ENCODE measurements at places on chromosomes 1 and 21. TPM values are rescaled to one million over a fixed set of nuclear protein-coding genes. Genes with fewer than 3 reads are reported as not detected.
A peak's percentile ranks its signal among the peaks of the same experiment; 100 is the strongest.

DNA sequence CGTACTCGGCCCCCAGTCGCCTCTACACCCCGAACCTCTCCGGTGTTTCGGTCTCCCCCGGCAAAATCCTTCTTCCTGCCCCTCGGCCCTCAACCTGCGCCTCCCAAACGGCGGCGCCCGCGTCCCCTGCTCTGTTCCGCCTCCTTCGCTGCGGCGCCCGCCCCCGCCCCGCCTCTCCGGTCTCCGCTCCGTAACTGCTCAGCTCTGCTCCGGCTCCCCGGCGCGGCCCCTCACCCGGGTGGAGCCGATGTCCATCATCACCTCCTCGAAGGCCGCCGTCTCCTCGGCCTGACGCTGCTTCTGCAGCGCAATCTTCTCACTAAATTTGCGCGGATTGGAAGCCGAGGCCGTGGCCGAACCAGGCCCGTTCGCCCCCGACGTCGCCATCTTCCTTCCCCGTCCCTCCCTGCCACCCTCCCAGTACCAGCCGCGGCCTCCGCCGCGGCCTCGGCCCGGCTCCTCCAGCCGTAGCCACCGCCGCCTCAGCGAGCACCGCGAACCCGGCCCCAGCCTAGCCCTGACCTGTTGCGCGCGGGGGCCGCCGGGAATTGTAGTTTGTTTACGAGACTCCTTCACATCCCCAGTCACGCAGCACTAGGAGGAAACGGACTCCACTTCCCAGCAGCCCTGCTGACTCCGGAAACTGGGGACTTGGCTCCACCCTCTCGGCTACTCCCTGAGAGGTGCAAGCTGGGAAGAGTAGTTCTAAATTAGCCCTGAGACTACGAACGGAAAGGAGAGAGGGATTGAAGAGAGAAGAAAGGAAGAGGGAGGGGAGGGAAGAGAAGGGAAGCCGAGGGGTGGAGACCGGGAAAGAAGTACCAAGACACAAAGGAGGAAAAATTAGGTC, at the start of gene CRTC2:
TSS of gene CRTC2 (minus strand) at position 502 of the 850 bp plus-strand sequence. CDS start at position 387, 115 bp downstream.
- H3K36me3 ChIP-seq, result peaks cover 5% of the 10 kb centered on the region
- peak; percentile 99 for DNase-seq
- peak within 1 kb of the TSS; percentile 80 for H3K4me3 ChIP-seq
- H3K27me3 ChIP-seq, result no peaks in the 10 kb centered on the region
- peak within 1 kb of the TSS; percentile 93 for H3K27ac ChIP-seq
- peaks cover 16% of the 10 kb centered on the region for H3K4me1 ChIP-seq

- no peaks in the 10 kb centered on the region for H3K36me3 ChIP-seq
- no peak overlapping the region for H3K4me3 ChIP-seq
- H3K4me1 ChIP-seq, result no peaks in the 10 kb centered on the region
- no peaks in the 10 kb centered on the region for H3K27me3 ChIP-seq
- H3K27ac ChIP-seq, result no peak overlapping the region
Measured at GRCh38 chr1:229953736-229954326, 113.2 kb upstream of the GALNT2 start.

- peaks cover 3% of the 10 kb centered on the region for H3K4me1 ChIP-seq
- DNase-seq, result no peak
- no peak overlapping the region for H3K27ac ChIP-seq
- no peak overlapping the region for H3K4me3 ChIP-seq
Measured at GRCh38 chr1:43786960-43787359, 79.6 kb downstream of the ST3GAL3 start.

DNA sequence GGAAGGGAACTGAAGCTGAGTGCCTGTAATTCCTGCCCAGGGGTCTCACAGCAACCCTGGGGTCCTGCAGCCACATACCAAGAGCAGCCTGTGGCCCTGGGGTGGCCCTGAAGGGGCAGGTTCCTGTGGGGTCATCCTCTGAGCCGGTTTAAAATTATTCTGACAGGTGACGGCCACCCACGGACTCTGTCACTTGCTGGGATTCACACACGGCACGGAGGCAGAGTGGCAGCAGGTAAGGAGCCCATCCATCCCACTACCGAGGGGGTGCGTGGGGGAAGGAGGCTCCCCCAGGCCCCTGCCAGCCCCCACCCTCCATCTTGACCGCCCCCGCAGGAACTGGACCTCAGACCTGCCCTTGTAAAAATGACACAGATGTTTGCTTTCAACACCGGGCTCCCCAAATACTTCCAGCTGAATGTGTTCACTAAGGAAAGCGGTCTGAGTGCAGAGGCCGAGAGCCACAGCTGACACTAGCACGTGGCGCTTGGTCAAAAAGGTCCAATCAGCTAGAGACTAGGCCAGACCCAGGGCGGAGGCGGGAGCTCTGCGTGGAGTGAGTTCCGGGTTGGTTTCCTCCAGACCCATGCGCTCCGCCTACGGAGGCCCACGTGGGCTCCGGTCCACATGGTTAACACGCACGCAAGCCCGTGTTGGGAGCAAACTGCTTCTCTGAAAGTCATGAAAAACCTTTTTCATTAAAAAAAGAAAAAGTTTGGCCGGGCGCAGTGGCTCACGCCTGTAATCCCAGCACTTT, 10.0 kb downstream of the YBEY start:
- H3K27me3 ChIP-seq, result peaks cover 3% of the 10 kb centered on the region
- peaks cover 22% of the 10 kb centered on the region for H3K4me1 ChIP-seq
- H3K27ac ChIP-seq, result peak overlapping the region; percentile 77
- no peaks in the 10 kb centered on the region for H3K36me3 ChIP-seq
- peak; percentile 88 for DNase-seq

- no peak for DNase-seq
- H3K27ac ChIP-seq, result no peak overlapping the region
- H3K4me3 ChIP-seq, result no peak overlapping the region
- no peaks in the 10 kb centered on the region for H3K27me3 ChIP-seq
- H3K36me3 ChIP-seq, result no peaks in the 10 kb centered on the region
Measured at GRCh38 chr1:36968730-36969129, 65.6 kb downstream of the GRIK3 start.

- no peak within 1 kb of the TSS for H3K27ac ChIP-seq
- peaks cover 45% of the 10 kb centered on the region for H3K27me3 ChIP-seq
- no peaks in the 10 kb centered on the region for H3K36me3 ChIP-seq
- DNase-seq, result no peak
- H3K4me3 ChIP-seq, result no peak within 1 kb of the TSS
- H3K4me1 ChIP-seq, result peaks cover 7% of the 10 kb centered on the region
Measured at GRCh38 chr1:179591592-179592580, at the start of gene TDRD5. Gene TDRD5, plus strand, starts transcription at chr1:179591832. Its CDS starts 784 bp downstream, at chr1:179592616.

S100PBP gene
- total RNA-seq, result 11.7 TPM

NEGR1 gene
- 14.2 TPM for total RNA-seq

DNA sequence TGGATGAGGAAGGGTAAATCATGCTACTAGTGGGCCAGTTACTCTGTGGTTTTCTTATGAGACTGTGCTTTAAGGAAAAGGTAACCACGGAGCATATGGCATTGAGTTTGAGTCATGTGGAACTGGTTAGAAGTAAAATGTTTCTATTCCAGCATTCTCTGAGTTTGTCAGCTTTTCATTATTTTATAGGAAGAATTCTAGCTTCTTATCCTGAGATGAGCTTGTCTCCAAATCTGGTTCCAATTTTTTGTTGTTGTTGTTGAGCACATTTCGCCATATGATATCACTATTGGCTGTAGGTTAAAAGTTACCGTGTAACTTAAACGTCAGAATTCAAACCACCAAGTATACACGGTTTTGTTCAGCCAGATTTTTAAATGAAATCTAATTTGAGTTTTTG, 69.9 kb downstream of the ATF6 start:
- no peak overlapping the region for H3K4me3 ChIP-seq
- H3K4me1 ChIP-seq, result no peaks in the 10 kb centered on the region
- no peaks in the 10 kb centered on the region for H3K27me3 ChIP-seq
- no peak for DNase-seq
- no peaks in the 10 kb centered on the region for H3K36me3 ChIP-seq

DNA sequence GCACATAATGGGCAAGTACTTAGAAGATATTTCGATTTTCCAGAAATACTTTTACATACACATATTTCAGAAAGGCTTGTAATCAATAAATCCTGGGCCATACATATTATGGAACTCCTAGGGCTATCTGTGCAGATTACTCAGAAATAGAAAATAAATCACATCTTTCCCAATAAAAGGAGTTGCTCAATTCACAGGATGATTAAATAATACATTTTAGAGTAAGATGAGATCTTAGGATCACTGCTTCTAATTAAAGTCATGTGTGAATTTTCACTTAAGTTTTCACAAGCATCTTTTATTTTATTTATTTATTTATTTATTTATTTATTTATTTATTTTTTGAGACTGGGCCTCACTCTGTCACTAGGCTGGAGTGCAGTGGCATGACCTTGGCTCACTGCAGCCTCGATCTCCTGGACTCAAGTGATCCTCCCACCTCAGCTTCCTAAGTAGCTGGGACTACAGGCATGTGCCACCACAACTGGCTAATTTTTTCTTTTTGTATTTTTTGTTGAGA, 144.2 kb downstream of the HIVEP3 start:
- H3K4me3 ChIP-seq, result no peak overlapping the region
- no peak for DNase-seq
- no peak overlapping the region for H3K27ac ChIP-seq
- no peaks in the 10 kb centered on the region for H3K27me3 ChIP-seq
- H3K36me3 ChIP-seq, result no peaks in the 10 kb centered on the region

NBPF20 gene
- total RNA-seq, result 1.2 TPM

- peaks cover 22% of the 10 kb centered on the region for H3K36me3 ChIP-seq
- H3K27ac ChIP-seq, result no peak overlapping the region
- H3K4me3 ChIP-seq, result no peak overlapping the region
- DNase-seq, result no peak
Measured at GRCh38 chr1:243375596-243375995, 119.8 kb downstream of the SDCCAG8 start.

DNA sequence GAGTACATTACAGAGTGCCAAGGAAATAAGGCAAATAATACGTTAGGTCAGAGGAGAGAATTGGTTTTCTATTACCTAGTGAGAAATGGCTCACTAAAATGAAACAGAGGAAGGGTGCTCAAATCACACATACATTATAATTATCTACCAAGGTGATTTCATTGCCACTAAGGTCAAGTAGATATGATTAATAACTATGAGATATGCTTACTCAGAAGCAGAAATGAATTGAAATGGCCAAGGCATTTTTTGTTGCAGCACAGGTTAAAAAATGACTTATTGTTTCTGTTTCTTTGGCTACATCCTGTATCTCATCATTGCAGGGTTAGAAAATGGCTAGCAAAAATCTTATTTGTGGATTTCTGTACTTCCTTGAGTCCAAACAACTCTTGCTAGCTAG, 154.5 kb upstream of the GORAB start:
- H3K36me3 ChIP-seq, result no peaks in the 10 kb centered on the region
- DNase-seq, result no peak
- H3K27ac ChIP-seq, result no peak overlapping the region
- no peak overlapping the region for H3K4me3 ChIP-seq

- H3K4me1 ChIP-seq, result no peaks in the 10 kb centered on the region
- no peak overlapping the region for H3K27ac ChIP-seq
- H3K27me3 ChIP-seq, result peaks cover 11% of the 10 kb centered on the region
- H3K36me3 ChIP-seq, result no peaks in the 10 kb centered on the region
- no peak for DNase-seq
Measured at GRCh38 chr1:207444514-207445217, 9.5 kb upstream of the CR2 start.

DNA sequence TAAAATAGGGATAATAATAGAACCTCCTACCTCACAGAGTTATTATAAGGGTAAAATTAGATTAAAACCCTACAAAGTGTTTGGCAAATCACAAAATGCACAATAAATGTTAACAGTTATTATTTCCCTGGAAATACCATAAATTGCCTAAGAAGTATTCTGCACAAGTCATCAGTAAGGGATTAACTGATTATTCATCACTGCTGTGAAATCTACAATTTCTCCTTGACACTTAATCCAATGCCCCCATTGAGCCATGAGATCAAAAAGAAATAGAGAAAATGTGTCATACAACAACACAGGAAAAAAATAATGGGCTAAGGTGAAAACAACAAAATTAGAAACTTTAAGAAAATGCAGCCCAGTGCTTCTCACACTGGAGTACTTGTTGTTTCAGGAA, 6.7 kb upstream of the SEC16B start:
- no peaks in the 10 kb centered on the region for H3K4me1 ChIP-seq
- no peaks in the 10 kb centered on the region for H3K36me3 ChIP-seq
- no peaks in the 10 kb centered on the region for H3K27me3 ChIP-seq
- no peak overlapping the region for H3K27ac ChIP-seq
- no peak overlapping the region for H3K4me3 ChIP-seq

DNA sequence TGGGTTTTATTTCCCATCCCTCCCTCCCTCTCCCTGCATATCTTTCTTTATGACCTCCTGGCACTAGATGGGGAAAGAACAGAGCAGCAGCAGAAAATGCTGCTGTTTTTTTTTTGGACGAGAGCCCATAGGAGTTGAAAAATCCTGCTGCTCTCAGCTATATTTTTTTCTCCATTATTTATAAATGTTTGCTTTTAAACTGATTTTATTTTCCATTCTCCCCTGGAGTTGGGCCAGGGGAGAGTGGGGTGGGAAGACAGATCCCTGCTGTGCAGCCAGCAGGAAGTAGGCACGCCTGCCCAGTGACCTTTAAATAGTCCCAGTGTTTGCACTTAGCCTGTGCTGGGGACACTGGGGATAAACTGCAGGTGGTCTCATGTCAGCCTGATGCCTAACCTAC, 17.4 kb downstream of the SFT2D2 start:
- H3K27me3 ChIP-seq, result no peaks in the 10 kb centered on the region
- H3K4me1 ChIP-seq, result peaks cover 20% of the 10 kb centered on the region
- H3K4me3 ChIP-seq, result no peak overlapping the region
- no peak for DNase-seq

DNA sequence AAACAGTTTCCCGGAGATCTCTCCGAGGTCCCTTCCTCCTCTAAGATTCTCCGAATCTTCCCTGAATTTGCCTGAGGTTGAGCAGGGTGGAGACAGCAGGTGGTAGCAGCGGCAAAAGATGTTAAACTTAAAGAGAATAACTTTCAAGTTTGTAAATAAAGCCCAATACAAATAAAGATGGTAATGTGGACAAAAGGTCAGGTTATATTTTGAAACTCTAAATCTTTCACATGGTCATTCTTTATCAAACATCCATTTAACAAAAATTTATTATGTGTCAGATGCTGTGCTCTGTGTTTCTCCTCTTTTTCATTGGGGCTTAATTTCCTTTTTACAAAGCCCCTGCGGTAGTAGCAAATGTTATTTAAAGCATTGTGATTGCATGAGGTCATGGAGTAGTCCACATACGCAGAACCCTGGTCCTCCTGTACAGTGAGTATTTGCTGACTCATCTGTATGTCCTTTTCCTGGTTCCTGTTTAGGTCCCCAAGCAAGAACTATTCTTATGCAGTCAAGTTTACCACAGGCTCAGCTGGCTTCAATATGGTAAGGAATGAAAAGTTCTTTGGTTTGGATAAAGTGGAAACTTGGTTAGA, 119.2 kb downstream of the ITSN1 start:
- DNase-seq, result no peak
- H3K27me3 ChIP-seq, result no peaks in the 10 kb centered on the region
- H3K36me3 ChIP-seq, result no peaks in the 10 kb centered on the region
- no peaks in the 10 kb centered on the region for H3K4me1 ChIP-seq
